ENCODE measurements at places on chromosomes 7 and 10.

DNA sequence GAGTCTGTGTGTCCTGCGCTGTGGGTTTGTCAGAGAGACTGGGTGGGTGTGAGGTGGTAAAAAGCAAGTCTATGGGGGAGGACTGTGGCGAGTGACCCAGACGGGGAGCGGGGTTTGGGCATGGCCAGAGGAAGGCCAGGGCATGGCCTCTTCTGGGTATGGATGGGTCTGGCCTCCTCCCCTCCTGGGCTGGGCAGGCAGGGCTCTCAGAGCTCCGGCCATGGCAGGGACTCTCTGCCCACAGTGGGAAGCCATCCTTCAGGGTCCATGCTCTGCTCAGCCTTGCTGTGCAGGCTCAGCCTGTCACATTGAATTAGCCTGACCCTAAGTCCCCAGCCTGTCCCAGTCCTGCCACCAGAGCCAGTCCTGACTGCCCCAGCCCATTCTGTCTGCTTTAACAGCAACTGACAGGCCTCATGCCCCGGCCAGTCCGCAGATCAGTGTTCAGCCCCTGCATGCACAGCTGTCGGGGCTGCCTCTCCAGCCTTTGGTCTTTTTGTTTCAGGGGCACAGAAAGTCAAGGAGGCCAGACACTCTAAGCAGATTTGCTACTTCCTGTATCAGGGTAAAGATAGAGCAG, 7.9 kb downstream of the ANTXRL start:
- no peak for DNase-seq

DNA sequence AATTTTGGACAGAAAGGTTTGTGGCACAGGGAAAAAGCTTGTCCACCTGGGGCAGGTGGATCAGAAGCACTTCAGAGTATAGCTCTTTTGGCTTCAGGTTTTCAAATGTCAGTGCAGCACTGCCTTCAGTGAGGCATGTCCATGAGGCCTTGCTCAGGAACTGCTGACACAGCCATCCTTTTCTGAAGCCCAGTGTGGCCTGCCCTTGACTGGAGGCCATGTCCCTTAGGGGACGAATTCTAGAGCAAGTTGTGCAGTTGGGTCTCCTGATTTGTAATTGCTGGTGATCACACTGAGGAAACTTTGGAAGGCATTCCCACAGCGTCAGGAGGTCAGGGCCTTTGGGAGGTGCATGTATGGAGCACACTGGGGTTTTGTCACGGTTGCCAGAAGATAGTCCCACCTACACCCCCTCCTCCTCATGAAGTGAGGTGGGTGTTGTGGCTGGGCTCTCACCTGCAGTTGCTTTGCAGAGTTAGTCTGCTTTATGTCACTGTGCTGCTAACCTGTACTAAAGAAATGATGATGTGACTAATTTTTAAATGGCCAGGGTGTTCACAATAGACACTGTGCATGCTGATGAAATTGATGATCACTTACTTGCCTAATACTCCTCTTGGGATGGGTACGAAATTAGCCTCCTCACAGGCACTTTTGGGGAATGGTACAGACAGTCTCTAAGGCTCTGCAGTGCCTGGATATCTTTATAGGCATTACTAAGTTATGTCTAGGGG, 41.7 kb downstream of the OGDH start:
- no peak for DNase-seq

DNA sequence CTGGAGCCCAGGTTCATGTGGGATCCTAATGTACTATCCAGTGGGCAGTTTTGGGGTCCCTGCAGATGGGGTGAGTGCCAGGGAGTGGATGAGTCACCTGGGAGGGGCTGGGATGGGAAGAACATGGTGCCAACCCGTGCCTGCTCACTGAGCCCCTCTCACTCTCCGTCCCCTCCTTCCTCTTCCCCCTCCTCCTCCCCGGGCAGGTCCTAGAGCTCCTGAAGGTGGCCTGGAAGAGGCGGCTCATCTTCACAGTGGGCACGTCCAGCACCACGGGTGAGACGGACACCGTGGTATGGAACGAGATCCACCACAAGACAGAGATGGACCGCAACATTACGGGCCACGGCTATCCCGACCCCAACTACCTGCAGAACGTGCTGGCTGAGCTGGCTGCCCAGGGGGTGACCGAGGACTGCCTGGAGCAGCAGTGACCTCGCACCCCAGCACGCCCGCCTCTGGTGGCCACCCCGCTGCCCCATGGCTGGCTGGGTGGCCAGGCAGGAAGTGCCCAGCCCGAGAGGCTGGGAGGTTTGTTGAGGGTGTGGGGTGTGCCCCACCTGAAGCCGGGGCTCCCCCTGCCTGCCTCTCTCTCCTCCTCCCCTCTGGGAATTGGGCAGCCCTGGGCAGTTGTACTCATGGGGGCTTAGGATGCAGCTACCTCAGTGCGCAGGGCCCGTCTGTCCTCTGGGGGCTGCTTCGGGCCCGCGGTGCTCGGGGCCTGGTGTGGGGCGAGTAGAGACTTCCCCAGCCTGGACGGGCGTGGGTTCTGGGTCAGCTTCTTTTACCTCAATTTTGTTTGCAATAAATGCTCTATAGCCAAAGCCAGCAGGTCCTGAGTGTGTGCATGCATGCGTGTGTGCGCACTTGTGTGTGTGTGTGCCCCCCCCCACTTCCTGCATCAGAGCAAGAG, 4.9 kb upstream of the UPK3B start:
- no peak for DNase-seq

- no peak for DNase-seq
Observed at GRCh38 chr7:78299088-78299487, 500.5 kb downstream of the PHTF2 start.

DNA sequence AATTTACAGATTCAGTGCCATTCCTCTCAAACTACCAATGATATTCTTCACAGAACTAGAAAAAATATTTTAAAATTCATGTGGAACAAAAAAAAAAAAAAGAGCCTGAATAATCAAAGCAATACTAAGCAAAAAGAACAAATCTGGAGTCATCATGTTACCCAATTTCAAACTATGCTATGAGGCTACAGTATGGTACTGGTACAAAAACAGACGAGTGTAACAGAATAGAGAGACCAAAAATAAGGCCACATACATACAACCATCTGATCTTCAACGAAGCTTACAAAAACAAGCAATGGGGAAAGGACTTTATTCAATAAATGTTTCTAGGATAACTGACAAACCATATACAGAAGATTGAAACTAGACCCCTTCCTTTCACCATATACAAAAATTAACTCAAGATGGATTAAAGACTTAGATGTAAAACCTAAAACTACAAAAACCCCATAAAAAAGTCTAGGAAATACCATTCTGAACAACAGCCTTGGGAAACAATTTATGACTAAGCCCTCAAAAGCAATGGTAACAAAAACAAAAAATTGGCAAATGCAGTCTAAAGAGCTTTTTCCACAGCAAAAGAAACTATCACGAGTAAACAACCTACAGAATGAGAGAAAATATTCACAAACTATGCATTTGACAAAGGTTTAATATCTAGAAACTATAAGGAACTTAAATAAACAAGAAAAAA, 207.7 kb downstream of the PTN start:
- no peak for DNase-seq

Data from stimulated activated CD4-positive, alpha-beta T cell treated with anti-CD3 and anti-CD28 coated beads, Interleukin-2, amount 100 ng/mL, for 24 hours (primary cell).